ENCODE measurements at places on chromosomes 2 and 18.

DNA sequence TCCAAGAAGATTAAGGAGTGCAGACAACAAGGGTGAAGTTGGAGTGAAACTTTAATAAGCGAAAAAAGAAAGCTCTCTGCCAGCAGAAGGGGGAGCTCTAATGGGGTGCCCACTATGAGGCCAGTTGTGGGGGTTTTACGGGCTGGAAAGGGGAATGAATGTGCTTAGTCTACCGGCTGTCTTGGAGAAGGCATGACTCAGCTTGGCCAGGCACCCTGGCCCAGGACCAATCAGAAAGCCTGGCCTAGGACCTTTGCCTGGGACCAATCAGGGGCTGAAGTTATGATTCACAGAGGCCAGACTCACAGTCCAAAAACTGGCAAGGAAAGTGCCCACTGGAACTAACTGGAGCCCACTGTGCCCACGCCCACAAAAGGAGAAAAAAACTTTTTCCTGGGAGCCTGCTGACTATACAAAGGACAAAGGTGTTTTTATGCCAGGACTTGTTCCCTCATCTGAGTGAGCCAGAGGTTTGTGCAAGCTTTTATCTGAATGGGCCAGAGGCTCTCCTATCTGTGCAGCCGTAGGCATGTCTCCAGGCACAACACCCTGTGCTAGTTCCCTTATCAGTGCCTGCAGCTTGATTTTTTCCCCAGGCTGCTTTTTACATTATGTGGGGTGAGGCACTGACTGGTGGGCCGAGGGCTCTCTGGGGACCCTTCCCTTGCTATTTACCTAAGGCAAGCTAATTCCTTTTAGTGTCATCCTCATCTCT is 18.6 kb downstream of the CMPK2 start:
- no peak for DNase-seq

DNA sequence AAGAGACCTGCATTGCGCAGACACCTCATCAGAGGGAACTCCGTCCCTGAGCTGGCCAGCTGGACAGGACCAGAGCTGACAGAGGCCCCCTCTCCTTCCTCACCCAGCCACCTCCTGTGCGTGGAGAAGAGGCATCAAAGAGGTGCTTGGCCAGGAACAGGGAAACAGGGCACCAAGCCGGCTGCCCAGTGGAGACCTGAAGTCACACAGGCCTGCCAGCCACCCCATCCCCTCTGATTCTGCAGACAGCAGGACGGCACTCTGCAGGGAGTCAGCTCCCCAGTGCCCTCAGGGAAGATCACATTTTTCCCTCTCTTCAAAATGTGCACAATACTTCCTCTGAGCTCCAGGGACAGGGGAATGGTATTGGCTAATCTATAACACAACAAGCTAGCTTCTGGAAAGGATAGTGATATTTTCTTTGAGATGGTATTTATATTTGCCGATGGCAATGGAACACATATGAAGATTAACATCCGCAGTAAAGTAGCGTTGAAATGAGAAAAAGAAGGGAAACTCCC is 30.5 kb downstream of the SLC1A4 start:
- no peak for DNase-seq

DNA sequence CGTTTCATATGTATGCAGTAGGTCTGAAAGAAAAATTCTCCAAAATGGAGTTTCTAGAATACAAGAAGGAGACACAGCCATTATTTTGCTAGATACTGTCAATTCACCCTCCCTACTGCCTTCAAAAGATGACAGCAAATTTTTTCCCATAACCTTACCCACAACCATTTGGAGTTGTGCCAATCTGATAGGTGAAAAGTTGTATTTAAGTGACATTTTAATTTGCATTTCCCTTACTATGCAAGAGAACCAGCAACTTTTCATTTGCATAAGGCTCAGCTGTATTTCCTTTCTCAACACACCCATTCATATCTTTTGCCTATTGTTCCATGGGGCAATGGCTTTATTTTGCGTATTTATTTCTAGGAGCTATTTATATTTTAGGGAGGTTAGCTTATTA is 31.4 kb upstream of the IL18RAP start:
- no peak for DNase-seq

DNA sequence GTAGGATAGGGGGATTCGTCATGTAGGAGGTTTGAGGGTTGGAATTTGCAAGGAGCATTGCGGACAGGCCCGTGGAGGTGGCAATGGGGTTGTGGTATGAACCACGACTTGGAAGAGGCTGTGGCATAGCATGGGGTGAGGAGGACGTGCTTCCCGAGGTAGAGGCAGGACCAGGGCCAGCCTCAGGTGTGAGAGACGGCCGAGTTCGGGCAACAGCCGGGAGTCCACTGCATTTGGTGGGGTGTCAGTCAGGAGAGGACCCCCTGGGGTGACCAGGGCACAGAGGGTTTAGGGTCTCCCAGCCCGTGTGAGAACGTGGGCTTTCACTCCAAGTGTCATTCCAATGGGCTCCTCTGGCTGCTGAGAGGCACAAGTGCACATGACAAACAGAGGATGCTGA is 339.0 kb downstream of the EIPR1 start:
- no peak for DNase-seq

GRCh38 chr2:151819920-151820319 is 8.3 kb downstream of the ARL5A start:
- DNase-seq: no peak

- DNase-seq: no peak
Measured at GRCh38 chr2:46150445-46150955, 146.7 kb upstream of the EPAS1 start.

GRCh38 chr2:218970894-218971293 is 11.4 kb downstream of the CDK5R2 start:
- DNase-seq: no peak

DNA sequence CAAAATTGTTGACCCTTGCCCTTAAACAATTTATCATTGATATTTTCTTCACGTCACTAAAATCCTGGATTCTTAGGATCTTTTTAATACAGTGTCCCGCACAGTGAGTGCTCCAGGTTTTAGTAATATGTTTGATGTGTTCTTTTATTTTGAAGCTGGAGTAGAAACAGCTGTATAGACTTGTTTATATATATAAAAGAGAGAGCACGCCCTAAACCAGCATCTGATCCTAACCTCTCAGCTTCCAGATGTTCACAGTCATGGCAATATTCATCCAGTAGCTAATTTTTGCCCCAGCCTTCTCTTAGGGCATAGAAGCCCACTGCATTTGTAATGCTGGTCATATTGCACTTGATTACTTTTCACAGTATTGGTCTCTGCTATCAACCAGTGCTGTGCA is 170.0 kb upstream of the EPAS1 start:
- no peak for DNase-seq

DNA sequence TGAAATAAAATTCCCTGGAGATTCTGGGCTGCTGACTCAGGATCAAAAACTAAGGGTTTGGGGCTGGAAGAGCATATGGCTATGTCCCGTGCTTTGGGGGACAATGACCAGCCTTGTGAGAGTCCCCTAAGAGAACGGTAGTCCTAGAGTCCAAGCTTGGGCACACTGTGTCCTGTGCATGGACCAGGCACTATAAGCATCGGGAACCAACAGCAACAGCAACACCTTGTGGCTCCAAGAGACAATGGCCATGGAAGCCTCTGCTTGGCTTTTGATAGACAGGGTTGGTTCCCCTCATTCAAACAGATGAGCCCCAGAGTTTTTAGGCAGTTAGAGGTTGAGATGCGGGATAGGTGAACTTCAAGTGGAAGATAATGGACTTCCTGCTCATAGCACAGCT is 294.4 kb upstream of the CHAC2 start:
- no peak for DNase-seq

DNA sequence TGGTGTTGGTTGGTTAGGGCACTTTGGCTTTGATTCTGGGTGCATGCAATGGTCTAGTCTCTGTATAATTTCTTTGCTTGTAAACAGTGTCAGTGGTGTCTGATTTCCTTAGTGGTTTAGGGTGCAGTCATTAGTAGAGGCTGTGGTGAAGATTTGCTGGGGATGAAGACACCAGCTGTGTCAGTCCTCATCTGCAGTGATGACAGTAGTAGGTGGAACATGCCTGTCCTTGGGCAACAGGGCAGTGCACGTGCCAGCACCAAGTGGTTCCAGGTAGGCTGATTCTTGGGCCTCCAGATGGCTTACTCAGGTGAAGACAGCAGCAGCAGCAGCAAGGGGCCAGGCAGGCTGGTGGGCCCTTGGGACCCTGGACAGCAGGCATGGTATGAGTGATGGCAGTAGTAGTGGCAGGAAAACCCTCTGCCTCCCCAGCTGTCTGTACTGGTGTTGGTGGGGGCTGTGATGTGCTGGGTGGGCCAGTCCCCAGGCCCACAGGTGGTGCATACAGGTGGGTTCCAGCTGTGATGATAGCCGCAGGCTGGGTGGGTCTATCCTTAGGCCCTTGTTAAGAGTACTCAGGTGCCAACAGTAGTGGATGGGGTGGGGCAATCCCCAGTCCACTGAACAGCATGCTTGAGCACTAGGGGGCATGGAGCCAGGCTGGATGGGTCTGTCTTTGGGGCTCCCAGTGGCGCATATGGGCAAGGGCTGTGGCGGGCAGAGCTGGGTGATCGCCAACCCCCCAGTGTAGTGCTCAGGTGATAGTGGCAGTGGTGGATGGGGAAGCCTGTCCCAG is 140.7 kb upstream of the THUMPD2 start:
- no peak for DNase-seq

DNA sequence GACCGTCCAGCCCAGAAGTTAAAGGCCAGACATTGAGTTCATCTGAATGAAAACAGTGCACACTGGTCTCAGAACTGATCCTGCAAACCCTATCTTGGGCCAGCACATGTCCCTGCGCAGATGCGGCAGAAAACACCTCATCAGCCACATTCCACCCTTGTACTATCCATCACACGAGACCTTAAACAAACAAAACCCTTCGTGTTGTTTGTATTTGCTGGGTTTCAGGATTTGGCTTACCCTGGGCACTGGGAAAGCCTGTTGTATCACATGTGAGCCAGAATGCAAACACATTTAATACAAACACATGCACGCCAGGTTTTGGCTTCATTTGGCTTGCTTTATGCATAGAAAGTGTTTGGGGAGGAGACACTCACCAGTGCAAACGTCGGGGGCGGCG is 12.5 kb downstream of the WIPF1 start:
- DNase-seq: peak; percentile 16

GRCh38 chr18:2337552-2338141 is 233.7 kb downstream of the METTL4 start:
- no peak for DNase-seq

DNA sequence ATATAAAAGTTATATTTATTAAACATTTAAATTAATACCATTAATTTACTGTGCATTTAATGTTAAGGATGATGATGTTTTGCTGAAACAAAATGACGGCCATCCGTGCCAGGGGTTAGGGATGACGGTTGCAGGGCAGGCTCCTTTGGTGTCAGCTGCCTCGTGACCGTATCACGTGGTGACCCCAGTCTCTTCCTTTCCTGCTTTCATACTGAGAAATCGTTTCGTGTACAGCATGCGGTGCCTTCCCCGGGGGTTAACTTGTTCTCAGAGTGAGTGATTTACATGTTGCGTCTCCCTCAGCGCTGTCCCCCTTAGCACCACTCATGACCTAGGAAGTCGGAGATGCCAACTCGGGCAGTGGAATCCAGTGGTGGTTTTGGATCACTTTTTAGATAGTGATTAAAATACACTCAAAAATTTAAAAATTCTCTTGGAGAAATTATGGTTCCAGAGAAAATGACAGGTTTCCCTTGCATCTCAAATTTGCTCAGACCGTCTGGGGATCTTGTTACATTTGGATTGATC is 290.8 kb downstream of the GBX2 start:
- DNase-seq: no peak

DNA sequence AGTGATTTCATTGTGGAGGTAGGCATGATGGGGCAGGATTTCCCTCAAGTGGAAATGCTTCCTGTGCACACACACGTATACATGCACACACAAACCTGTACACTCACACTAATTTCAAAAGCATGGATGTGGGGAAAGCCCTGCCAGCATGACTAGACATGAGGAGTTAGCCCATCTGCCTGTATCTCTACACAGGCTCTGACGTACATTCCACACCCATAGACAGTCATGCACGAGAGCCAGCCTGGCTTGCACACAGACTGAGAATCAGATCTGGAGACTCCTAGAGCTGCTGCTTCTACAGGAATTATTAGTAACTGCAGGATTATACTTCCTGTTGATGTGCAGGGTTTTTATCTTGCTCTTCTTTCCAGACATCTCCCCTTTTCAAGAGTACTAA is 27.3 kb upstream of the NFU1 start:
- no peak for DNase-seq

- no peak for DNase-seq
Measured at GRCh38 chr18:58364876-58365528, 263.9 kb downstream of the ALPK2 start.

DNA sequence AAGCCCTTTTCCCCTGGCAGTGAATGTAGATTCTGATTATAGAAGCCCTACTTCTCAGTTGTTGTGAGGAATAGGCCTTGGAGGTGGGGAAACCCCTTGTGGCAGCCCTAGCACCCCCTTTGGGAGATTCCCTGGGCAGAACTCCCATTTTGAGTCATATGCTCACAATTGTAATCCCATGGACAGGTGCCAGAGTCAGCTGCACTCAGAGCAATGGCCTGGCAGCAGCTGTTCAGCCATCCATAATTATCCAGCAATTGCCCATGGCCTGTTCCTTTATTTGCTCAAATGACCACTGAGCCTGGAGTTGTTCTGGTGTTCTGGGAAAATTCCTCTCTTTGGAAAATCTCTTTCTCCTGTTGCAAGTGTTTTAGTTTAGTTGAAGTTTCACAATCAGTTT is 71.7 kb downstream of the PTRHD1 start:
- DNase-seq: peak; percentile 74

GRCh38 chr18:9133225-9133624 is 3.4 kb upstream of the ANKRD12 start:
- DNase-seq: no peak

DNA sequence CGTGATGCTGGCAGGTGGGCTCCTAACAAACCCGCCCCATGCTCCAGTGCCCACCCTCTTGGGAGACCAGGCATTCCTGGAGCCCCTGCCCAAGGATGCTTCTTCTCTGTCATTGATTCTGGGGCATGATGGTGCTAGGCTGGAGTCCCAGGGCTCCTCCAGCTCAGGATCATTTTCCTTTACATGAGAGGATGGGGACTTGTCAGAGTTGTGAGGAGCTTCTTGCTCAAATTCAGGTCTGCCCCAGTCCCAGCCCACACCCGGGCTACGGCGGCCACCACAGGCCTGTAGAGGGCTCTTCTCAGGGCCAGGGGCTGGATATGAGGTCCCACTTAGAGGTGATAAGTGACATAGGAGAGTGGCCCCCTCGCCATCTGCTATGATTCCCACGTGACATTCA is 141.1 kb upstream of the COPS8 start:
- DNase-seq: no peak

DNA sequence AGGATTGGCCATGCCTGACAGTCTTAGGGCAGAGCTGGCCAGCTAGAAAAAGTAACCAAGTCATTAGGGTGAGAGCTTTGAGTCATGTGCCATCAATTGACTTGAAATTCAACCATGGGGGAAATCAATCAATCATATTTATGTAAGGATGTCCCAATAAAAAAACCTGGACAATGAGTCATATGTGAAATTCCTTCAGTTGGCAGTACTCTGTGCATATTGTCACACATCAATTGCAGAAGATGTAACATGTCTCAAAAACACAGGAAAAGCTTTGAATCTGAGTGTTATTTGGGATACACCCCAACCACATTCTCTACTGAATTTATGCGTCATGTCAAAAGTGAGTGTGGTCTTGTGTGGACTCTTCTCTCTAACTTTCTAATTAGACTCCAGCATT is 1004.1 kb upstream of the NRXN1 start:
- DNase-seq: no peak

GRCh38 chr18:48924630-48925490 is 25.9 kb downstream of the SMAD7 start:
- no peak for DNase-seq

- no peak for DNase-seq
Measured at GRCh38 chr2:6186332-6187151, 494.4 kb downstream of the SOX11 start.

GRCh38 chr2:201786471-201786870 is 5.7 kb upstream of the ALS2 start:
- no peak for DNase-seq
